ENCODE measurements at places on chromosomes 13 and 19.

DNA sequence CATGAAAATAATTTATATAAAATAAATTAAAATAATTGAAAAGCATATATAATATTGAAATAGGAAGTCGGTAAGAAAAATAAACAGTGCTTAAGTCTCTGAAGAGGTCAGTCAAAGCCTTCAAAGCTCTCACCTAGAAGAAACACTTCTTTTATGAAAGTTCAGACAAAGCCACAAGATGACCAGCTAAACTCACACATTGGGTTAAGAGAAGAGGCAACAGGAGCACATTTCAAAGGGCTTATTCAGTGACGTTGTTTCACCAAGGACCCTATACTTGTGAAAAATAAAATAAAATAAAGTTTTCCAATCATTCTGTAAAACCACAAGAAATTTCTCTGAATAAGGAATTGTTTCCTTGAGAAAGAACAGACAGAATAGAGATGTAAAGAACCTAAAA, 2.5 kb upstream of the ITM2B start:
- no peak for DNase-seq

DNA sequence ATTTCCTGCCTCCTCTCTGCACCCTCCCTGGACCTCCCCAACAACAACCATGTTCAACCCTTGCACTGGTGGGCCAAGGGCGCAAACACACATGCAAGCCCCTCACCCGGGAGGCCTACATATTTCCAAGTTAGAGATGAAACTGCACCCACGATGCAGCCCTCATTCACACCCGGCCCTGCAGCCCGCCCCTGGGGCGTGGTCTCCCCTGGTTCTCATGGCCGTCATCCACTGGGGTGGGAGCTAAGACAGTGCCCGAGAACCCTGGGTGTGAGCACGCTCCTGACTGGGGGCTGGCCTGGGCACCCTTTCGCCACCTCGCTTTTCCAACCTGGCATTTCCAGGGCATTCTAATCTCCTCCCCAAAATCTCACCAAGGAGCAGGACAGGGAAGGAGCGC, 7.0 kb upstream of the SLC7A10 start:
- no peak for DNase-seq

- DNase-seq = no peak
These were observed 37.9 kb upstream of the UBL3 start for GRCh38 chr13:29888306-29888705.

- DNase-seq = no peak
These were observed 386.6 kb downstream of the KCNRG start for GRCh38 chr13:50401721-50402465.

- no peak for DNase-seq
These were observed 110.0 kb upstream of the FBXL3 start for GRCh38 chr13:77136902-77137420.

- no peak for DNase-seq
These were observed 4.5 kb upstream of the LAIR1 start for GRCh38 chr19:54369082-54369687.

GRCh38 chr13:39952249-39953233, 297.1 kb downstream of the COG6 start:
- DNase-seq = no peak

DNA sequence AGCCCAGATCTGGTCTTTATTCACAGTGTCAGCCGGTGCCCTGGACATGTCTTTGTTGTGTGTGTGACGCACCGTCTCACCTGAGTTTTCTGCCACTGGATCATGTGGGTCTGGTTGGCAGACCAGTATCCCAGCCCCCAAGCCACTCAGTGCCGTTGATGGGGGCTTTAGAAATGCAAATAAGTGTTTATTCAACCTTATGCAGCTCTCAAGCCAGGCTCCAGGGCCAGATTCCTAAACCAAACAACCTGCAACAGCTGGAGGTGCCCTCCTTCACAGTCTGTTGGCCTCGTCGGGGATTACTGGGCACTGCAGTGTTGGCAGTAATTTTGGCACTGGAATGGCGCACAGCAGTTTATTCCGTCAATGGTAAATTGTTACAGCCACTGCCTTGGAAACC, 21.6 kb downstream of the FAM124A start:
- peak; percentile 27 for DNase-seq

- DNase-seq = no peak
These were observed 21.4 kb downstream of the ACOD1 start for GRCh38 chr13:76969488-76970365.

- no peak for DNase-seq
These were observed 18.8 kb downstream of the KL start for GRCh38 chr13:33034882-33035520.

DNA sequence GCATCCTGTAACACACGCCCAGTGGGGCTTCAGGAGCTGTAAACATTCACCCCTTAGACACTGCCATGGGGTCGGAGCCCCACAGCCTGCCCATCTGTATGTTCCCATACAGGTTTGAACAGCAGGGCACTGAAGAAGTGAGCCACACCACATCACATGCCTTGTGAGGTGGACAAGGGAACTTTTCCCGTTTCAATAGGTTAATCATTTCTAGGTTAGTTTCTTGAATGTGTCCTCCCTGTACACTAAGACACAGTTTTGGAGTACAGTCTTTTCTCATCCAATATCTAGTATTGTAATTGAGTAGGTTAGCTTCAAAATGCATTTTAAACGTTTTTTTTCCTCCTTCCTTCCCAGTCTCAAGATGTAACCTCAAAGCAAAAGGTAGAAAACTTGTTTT, 700.2 kb upstream of the PCDH20 start:
- no peak for DNase-seq

DNA sequence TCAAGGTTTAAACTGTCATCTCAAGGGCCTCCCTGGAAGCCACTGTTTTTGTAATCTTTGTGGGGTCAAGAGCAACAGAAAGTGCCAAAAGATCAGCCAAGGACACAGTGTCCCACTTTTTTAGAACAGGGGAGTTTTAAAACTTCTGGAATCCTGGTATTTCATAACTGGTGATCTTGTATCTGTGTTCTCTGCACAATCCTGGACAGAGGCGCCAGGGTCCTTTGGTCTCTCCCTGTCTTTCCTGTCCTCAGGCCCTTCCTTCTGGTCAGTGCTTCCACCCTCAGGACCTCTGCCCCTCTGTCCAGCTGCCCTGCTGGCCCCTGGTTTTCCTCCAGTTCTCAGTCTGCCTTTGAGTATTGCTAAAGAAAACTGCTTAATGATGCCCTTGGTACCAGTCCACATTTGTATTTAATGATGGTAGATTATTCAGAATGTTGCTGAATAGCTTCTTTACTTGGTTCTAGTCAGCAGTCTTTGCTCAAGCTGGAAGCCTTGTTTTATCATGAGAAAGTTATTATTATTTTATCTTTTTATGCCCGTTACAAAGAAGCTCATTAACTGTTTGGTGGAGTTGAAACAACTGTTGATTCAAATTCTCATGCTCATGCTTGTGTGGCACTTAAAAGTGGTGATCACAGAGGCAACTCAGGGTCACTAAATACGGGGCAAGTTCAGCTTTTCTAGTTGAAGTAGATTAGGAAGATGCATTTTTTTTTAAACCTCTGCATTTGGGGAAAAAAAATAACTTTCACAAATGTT, 47.5 kb downstream of the WASF3 start:
- no peak for DNase-seq

DNA sequence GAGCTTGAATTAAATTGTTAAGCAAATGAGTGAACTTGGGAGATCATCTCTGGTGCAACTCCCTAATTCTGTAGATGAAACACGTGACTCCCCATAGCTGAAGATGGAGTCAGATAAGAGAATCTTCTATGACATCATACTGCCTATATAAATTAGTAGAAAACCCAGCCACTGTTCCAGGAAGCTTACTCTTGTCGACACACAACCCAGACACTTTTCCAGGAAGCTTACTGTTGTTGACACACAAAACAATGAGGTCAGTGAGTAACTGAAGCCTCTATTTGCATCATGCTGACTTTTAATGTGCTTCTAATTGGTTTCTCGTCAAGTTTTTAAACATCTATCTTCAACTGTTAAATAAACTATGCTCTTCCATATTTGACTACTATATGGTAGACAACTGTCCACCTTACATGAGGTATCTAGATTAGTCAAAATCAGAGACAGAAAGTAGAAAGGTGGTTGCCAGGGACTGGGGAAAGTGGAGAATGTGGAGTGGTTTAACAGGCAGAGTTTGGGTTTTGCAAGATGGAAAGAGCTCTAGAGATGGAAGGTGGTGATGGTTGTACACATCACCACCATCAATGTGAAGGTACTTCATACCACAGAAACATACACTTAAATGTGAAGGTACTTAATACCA, 168.2 kb downstream of the FGF14 start:
- DNase-seq = no peak

DNA sequence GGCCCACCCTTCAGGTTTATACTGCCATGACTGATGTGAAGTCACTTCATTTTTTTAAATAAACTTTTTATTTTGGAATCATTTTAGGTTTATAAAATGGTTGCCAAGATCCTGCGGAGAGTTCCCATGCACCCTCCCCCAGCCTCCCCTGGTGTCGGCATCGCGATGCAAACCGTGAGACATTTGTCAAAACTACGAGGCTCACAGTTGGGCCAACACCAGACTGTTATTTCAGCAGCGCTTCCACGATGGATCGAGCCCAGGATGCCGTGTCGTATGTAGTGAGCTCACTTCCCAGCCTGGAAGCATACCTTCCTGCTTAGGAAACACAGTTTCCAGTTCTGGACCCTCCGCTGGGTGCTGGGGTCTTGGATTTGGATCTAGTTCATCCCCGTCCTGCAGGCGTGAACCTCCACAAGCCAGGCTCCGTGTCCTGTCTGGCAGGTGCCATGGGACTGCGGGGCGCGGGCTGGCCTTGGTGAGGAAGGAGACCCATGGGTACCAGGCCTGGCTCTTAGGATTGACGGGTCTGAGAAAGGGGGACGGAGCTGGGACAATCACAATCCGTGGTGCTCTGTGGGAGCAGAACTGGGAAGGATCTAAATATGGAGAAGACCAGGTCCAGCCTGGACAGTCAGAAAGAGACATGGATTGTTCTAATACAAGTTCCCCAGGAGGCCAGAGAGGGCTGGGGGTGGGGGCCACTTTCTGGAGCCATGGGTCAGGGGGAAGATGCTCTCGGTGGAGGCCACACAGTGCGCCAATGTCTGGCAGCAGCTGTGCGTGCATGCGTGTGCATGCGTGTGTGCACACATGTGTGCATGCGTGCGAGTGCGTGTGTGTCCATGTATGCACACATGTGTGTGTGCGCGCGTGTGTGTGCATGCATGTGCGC, 2.4 kb upstream of the SBK2 start:
- no peak for DNase-seq

DNA sequence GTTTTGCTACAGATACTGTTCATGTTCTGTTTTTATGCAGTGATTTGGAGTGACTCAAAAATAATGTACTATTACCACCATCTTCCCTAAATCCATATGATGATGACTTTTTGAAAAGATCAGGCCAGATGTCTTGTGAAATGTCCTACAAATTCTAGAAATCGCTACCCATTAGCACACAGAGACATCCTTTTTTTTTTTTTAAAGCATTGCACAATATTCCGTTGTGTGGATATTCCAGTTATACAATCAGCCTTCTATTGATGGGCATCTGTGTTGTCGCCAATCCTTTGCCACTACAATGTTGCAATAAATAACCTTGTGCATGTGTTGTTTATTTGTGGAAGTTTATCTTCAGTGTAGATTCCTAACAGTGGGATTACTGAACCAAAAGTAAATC, 24.5 kb downstream of the ZDHHC20 start:
- no peak for DNase-seq

DNA sequence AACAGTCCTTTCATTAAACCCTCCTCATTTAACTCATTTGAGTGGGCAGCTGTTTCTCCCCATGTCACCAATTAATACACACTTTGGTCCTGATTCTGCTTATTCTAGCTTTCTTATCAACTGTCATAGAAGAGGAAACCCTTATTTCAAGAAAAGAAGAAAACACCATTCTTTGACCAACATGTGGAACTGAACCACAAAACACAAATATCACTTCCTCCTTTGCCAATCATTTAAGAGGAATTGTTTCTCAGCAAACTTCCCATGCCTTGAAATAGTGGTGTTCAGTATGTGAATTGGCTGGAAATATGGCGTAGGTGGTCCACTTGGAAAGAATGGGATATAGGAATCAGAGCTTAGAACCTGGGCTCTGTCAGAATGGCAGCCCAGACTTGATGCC, 20.4 kb downstream of the MBD3L2B start:
- no peak for DNase-seq

DNA sequence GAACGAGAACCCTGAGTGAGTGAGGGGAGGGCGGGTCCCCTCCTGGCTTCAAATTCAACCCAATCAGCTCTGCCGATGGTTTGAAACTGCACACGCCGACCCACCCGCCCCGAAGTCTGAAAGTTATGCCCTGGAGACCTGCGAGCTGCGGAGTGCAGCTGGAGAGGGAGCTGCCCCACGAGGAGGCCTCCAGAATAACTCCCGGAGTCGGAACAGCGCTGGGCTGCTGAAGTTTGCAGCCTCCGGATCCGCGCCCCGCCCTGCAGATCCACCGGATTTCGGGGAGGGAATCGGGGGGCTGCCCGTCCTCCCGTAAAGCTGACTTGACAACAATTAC, 7.0 kb downstream of the POU4F1 start:
- no peak for DNase-seq

GRCh38 chr19:55437410-55437809, 5.7 kb downstream of the SHISA7 start:
- no peak for DNase-seq

DNA sequence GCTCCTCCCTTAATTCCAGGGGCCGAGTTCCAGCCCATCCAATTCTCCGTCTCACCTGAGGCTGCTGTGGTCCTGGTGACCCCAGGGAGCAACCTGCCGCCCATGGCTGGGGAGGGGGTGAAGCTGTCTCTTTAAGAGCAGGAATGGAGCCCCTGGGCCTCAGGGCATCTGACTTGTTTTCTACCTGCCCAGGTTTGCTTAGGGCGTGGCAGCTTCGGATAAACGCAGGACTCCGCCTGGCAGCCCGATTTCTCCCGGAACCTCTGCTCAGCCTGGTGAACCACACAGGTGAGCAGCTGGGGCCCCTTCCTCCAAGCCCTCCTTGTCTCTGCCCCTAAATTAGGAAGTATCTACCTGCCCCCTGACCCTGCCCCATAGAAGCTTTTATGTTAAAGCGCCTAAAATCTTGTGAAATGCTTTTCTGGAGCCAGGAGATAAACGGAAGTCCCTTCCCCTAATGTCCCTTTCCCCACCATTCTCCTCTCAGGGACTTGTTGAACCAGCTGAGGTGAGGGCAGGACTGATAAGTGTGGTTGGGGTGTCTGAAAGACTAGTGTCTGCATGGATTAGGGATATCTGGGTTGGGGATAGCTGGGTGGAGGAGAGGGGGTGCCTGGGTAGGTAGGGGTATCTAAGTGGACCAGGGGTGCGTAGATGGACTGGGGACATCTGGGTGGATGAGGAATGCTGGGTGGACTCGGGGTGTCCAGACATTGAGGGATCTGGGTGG, 614 bp downstream of the FXYD3 start:
- DNase-seq = no peak
